ENCODE measurements at places on chromosomes 2 and 18.

GRCh38 chr2:120348737-120349439 lies 3.0 kb downstream of the INHBB start:
- no peak for DNase-seq

- no peak for DNase-seq
Measured at GRCh38 chr2:8448824-8449556, 232.9 kb upstream of the ID2 start.

DNA sequence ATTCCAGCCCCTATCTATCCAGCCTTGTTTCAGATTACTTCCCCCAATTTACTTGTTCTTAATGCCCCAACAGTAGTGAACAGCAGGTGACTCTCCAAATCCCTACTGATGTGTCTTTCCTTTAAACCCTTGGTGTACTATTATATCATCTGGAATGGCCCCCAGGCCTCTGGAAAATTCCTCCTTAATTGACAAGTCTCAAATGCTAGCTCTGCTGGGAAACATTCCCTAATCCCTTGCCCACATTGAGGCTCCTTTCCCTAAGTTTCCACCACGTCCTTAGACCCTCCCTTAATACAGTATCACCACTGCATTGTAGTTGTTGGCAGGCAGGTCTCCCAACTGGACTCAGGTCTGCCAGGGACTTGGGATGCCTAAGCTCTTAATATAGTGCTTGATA lies 41.0 kb downstream of the MYO3B start:
- no peak for DNase-seq

- DNase-seq: no peak
Measured at GRCh38 chr2:182068811-182069210, 83.2 kb downstream of the PPP1R1C start.

DNA sequence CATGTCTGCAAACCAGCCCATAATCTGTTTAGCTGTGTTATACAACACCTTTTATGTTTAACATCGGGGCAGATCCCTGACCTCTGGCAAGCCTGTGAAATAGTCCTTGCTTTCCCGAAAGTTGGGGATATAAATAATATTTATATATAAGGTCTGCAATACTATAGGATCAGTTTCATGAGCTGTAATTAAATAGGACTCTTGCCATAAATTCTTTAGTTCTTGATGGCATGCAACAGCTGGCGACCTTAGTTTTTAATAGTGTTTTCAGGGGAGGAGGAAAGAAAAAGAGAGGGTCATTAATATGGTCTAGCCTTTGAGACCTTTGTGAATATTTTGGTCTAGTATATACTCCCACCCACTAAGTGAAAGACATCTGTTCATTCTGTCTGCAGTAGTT lies 166.5 kb downstream of the MTX2 start:
- no peak for DNase-seq

GRCh38 chr2:66832646-66833435 lies 397.9 kb downstream of the MEIS1 start:
- DNase-seq: no peak

DNA sequence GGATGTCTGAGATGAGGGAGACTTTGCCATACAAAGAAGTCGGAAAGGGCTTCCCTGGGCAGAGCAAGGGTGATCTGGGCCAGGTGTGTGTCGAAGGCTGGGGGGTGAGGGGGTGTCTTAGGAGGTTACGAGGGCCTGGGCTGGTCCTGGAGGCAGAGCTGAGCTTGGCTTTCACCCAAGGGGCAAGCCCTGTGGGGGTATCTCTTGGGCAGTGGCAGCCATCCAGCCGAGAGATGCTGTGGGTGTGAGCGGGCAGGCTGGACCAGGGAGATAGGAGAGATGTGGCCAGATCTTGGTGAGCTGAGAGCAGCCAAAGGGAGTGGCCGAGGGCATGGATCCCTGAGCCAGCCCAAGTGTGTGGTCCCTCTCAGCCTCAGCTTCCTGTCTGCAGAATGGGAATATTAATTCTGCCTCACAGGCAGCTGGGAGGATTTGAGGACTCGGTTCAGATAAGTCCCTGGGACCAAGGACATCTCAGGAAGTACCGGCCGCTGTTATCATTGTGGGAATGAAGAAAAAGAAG lies 33.0 kb downstream of the MAL start:
- DNase-seq: no peak

DNA sequence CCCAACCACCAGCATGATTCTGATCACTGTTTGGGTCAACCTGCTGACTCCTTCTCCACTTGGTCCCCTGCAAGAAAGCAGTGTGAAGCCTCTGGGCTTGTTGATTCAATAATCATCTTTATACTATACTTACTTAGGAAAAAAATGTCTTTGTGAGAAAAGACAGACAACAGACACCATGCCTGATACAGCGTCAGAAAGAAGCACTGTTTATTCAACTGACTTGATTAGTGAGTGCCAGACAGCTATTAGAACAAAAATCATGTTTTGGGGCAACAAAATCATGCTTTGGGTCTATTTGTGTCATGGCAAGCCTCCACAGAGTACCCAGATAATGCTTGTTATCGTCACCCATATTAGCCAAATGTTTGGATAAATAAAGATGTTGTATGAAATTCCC lies 58.7 kb upstream of the ATL2 start:
- DNase-seq: no peak

- no peak for DNase-seq
Measured at GRCh38 chr2:105747991-105748390, 3.3 kb downstream of the NCK2 start.

DNA sequence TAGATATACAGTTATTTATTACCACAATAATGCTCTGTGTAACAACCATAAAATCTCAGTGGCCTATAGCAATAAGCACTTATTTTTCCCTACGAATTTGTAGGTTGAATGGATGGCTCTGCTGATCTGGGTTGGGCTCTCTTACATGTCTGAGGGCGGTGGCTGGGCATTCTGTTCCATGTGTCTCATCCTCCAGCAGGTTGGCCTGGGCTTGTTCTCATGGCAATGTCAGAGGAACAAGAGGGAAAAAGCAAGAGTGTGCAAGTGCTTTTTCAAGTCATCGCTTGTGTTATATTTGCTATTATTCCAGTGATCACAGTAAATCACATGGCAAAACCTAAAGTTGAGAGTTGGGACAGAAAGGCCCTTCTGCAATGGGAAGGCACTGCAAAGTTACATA lies 30.4 kb upstream of the MYO3B start:
- DNase-seq: no peak

DNA sequence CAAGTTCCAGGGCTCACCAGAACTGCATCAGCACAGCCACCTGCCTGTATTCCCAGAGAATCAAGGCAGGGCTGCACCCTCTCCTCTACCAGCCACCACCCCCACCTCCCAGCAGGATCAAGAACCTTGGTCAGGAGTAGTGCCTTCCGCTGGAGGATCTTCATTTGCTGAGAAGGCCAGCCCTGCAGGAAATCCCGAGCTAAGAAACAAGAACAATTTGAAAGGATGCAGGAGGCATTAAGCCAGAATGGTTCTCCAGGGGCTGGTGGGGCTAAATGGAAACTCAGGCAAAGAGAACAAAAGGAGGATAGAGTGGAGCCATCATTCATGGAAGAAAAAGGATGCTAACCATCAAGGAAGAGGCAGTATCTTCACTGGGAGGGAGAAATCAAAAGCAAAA lies 147.3 kb upstream of the SLC14A2 start:
- no peak for DNase-seq

DNA sequence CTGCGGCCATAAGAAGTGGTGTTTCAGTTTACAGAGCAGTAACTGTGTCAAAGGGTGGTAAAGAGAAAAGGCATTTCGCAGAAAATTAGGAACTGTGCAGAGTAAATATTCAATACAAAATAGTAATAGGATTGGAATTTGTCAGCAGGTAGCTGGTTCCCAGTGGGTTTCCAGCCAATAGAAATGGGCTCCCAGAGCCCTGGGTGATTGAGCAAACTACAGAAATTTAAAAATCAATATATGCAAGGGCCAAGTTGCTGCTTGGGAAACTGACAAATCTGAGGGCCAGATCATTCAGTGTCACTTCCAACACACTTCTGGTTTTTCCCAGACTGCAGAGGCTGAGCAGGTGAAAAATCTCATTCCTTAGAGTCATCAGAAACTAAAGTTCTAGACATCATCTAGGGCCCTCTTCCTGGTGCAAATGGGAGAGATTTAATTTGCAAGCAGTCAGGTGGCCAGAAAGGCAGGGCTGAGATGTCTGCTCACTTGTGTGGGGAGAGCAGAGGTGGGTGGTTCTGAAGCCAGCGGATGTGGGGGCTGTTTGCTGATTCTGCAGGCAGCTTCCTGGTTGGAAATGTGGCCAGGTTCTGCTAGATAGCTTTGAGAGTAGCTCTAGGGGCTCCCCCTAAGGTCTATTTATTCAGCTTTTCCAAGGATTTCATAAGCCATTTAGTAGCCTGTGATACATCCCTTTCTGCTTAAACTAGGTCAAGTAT lies 182.4 kb downstream of the NCK2 start:
- no peak for DNase-seq

- DNase-seq: no peak
Measured at GRCh38 chr18:10518595-10519255, 7.1 kb upstream of the NAPG start.

GRCh38 chr2:8312861-8313830 lies 368.7 kb upstream of the ID2 start:
- DNase-seq: no peak

DNA sequence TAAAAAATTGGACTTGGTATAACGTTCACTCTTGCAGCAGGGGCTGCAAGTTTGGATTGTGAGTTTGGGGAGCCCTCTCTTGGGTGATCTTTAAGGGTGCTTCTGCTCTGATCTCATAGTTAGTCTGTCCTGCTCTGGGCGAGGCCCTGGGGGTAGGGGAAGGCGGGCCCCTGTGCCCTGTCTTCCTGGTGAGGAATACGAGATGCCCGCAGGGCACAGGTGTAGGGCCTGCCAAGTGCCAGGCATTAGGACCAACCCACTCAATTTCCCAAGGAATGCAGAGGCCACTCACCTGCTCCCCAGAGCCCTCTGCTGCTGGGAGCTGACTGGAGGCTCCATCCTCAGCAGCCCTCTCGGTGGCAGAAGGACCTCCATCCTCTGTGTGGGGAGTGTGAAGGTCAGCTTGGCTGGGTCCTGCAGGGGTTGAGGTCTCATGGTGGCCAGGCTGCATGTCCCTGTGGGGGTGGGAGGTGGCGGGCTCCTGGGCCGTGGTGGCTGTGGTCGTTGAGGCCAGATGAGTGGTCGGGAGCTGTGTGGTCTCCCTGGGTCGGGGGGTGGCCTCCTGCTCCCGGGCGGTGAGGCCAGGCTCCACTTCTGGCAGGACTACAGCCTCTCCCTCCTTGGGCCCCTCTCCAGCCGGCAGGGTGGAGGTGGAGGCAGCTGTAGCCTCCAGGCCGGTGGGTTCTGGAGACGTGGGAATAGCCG lies 21.3 kb downstream of the SDC1 start:
- DNase-seq: no peak

- DNase-seq: no peak
Measured at GRCh38 chr18:32091325-32091723, 350 bp upstream of the RNF138 start.

DNA sequence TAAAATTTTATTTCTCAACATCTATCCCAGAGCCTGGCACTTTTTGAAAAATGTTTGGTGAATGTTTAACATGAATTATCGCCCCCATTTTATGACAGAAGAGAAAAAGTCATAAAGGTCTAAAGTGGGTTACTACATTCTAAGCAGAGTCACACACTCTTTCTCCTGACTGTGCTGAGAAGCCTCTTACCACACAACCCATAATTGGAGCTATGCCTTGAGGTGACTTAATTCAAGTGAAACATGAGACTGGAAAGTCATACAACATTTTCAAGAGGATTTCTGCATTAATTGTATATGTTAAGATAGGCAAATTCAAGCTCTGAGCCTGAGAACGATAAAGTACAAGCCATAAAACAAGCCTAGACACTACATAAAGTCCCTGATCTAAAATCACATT lies 3.1 kb upstream of the DSEL start:
- no peak for DNase-seq

- no peak for DNase-seq
Measured at GRCh38 chr18:52046842-52047241, 293.2 kb upstream of the DCC start.

- peak; percentile 40 for DNase-seq
Measured at GRCh38 chr18:58045242-58046092, 1.4 kb downstream of the NEDD4L start.

DNA sequence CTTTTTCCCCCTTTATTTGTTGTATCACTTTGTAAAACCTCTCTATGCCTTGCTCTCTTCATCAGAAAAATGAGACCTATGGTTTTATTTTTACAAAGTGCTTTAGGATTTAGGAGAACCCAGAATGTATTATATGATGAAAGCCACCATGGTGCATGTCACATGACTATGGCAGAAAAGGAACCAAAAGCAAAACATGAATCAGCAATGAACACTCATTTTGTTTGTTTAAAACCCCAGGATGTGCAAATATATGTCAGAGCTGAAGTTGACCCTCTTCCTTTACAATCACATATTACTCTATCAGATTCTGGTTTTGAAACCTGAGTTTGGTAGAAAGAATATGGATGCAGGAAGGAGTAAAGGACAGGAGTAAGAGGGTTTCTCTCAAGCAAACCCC lies 70.0 kb downstream of the FIGN start:
- DNase-seq: no peak

GRCh38 chr18:3596637-3597384 lies 146.8 kb downstream of the TGIF1 start:
- DNase-seq: peak; percentile 66

DNA sequence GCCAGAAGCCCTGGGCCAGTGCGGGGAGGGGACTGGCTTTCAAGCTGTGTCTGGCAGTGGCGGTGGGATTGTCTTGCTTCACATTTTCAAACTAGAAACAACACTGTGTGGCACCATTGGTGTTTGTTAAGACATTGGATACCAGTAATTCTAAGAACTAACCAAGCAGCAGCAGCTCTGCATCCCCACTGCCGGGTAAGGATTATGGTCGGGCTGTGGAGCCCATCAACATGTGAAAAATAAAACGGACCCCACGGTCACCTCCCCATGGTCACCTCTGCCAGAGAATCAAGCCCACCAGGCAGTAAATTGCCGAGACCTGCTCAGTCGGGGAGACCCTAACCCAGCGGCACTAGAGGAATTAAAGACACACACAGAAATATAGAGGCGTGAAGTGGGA lies 65.3 kb downstream of the C18orf63 start:
- no peak for DNase-seq
